ENCODE measurements at places on chromosomes 7 and 10. TPM values are rescaled to one million over a fixed set of nuclear protein-coding genes. Genes with fewer than 3 reads are reported as not detected.

GLUD1 gene
- polyA plus RNA-seq, result 225 TPM

FAM13C gene
- polyA plus RNA-seq, result 8.7 TPM

ADCYAP1R1 gene
- polyA plus RNA-seq, result 0.68 TPM

ANKRD22 gene
- polyA plus RNA-seq, result 0.29 TPM

OIT3 gene
- 3.1 TPM for polyA plus RNA-seq

ABCC2 gene
- polyA plus RNA-seq, result 13.8 TPM

FOXL3 gene
- polyA plus RNA-seq, result not detected

SPDYE2B gene
- 3.3 TPM for polyA plus RNA-seq

CUEDC2 gene
- polyA plus RNA-seq, result 91.5 TPM

DNA sequence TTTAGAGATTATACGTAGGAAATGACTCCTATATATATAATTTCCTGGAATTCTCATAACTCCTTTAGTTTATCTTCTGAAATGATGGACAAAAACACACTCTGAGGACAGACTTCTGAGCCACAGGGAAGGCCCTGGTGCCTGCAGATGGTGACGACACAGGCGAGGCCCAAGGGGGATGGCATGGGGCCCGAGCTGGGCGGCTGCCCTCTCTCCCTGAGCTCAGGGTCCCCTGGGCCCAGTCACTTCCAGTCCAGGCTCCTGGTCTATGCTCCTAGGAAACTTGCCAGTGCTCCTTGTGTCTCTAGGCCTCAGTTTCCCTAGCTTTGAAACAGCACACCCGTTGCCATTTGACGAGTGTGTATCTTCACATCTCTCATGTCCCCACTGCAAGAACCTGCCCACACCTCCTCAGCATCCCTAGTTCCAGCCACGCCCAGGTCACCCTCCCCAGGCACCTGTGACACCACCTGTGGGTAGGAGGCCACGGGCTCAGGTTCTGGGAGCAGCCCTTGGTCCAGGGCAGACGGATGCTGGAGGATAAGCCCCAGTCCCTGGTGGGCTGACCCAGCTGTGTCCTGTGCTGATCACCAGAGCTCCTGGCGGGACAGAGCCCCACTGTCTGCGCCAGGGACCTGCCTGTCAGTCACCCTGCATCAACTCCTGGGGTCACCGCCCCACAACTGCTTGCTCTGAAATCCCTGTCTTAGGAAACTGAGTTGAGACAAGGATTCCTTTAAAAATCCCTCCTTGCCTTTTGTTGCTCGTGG lies 23.4 kb upstream of the SHH start:
- no peak for DNase-seq

DNA sequence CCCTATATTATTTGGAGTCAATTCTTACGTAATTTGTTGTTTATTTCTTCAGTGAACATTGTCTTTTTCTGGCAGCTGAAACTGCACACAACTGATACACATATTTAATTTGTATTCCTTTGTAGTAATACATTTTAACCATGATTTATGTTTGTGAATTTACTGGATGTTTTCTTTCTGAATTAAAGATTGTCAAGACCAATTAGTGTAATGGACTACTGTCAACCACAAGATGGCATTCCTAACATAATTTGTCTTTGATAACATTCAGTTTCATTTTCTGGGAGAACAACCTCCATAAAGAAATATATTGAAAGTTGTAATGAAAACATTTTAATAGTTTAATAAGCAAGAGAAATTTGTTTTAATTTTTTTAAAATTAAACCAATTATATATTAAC lies 10.1 kb downstream of the THNSL1 start:
- no peak for DNase-seq

DNA sequence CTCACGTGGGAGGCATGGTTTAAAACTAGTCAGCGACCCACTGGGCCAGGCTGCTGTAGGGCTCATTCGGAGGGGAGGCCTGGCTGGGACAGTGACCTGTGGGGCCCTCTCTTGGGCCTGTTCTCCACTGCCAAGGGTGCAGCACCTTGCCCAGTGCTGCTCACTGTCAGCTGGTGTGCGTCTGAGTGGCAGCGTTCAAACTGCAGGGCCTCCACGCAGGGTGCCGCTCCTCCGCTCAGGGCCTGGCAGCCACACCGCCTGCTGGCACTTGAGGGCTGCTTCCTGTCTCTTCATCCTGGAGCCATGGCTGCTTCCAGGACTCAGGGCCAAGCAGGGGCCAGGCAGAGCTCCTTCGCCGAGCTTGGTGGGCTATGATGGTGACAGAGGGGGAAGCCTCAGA lies 18.3 kb downstream of the ADAMTS14 start:
- no peak for DNase-seq

DNA sequence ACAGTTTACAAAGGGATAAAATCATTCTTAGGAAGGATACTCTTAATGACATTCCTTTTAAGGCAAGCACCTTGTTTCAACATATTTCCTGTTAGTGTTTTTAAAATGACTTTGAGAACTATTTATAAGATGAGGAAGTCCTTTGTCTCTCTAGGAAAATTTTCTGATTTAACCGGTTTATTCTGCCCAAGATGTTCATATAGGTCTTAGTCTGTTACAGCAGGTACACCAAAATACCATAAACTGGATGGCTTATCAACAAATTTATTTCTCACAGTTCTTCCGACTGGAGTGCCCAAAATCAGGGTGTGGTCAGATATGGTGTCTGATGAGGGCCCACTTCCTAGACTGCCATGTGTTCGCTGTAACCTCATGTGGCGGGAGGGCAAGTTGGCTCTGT lies 77.9 kb downstream of the GSAP start:
- no peak for DNase-seq

DNA sequence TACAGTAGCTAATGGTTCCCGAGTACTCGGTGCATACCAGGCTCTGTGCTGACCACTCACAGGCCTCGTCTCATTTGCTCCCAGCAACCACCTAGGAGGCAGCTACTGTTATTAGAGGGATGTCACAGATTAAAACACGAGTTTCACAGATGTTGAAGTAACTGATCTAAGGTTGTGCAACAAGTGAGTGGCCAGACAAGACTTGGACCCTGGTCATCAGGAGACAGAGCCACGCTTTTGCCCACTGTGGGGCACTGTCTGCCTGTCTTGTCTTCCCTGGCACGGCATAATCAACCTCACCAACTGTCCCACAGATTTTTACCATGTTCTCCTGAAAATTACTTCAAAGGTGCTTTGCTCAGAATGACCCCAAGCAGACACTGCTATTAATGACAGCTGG lies 111.6 kb upstream of the HABP2 start:
- DNase-seq, result no peak

DNA sequence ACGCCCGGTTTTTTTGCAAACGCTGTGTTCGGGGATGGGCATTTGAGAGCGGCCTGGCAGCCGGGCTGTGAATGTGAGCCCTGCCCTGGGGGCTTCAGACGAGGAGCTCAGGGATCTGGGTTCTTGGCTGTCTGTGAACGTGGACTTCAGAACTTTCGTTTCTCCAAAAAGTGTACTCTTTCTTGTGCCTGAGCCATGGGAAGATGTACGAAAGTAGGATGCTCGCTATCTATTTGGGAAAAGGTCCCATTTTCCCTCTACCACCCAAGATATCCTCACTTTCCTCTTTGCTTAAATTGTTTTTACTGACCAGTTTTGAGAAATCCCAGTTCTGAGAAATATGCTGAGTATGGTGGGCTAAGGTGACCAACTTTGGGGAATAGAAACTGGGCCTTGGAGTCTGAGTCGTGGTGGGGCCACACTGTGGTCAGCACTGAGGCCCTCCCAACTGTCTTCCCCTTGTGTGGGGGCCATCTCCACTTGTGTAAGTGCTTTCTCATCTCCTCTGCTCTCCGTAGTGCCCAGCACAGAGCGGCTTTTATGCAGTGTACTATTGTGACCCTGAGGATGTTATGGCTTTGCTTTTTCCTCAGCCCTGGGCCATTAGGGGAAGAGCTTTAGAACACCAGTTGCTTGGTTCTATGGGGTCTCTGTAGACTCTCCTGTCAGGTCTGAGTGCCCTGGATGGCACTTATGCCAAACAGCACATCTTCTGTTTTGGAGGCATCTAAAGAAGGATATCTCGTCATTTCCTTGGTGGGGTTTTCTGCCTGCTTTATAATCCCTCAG lies 918 bp downstream of the DBNL start:
- no peak for DNase-seq

GRCh38 chr7:36036590-36036989 lies 116.5 kb upstream of the EEPD1 start:
- DNase-seq, result no peak

GRCh38 chr7:15658247-15658646 lies 28.2 kb downstream of the MEOX2 start:
- no peak for DNase-seq

DNA sequence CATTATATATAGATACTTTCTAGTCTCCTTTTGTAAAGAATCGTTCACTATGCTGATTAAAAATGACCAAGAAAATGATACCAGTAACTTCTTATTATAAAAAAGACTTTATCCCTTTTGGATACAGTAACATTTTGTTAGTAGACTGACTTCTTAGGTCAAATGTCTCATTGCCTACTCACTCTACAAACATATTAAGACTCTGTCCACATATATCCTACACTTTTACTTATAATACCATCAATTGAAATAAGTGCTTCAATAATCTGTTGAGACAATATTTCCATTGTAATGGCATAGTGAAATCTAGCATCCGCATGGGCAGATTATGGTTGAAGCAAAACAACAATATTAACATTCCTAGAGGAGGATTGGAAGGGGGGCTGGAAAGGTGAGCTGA lies 180.6 kb downstream of the ARL4A start:
- DNase-seq, result no peak

DNA sequence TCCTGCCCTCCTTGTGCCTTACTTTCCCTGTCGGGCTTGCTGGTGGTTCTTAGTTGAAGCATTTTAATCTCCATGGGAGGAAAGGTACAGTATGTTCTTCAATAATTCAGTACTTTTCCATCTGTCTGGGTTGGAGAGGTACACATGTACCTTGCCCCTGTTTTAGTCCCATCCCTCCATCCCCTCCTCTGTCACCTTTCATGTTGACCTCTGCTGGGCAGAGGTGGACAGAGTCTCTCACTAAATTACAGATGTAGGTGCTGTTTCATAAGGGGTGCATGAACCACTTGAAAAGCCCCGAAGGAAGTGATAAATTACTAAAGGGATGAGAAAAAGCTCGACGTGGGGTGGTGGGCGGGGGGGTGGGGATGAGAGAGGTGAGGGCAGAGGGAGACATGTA lies 5.4 kb downstream of the AGFG2 start:
- no peak for DNase-seq

DNA sequence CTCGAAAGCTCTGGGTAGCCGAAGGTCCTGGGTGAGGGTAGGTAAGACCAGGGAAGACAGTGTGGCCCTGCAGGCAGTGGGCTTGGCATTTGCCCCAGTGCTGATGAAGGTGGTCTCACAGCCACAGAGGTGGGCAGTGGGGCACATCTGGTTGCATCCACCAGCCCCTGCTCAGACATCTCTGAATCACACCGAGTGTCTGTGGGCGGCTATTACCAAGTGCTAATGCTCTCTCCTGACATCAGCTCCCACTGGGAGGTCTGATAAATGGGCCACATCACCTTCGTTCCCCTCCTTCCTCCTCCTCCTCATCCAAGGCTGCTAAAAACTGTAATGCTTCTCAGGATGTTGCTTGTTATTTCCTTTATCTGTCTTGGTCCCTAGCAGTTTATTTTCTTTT lies 330.9 kb upstream of the COBL start:
- DNase-seq, result no peak

Data from renal pelvis (tissue), 12 donors.